ENCODE measurements at places on chromosomes 2 and 18.
A peak's percentile ranks its signal among the peaks of the same experiment; 100 is the strongest.

DNA sequence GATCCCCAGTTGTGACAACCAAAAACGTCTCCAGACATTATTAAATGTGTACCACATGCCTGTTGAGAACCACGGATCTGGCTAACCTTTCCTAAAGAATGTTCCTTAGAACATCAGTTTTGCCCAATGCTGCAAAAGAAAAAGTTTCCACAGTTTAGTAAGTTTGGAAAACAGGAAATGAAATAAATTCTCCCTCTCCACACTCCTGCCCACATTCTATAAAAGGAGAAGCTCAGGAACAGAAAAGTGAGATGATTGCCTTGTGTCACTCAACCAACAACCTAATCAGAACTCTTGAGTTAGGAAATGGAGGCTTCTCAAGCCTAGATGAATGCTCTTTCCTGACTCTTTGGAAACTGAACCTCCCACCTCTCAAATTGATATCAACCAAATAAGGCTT is 56.1 kb upstream of the NFE2L2 start:
- no peak for DNase-seq

DNA sequence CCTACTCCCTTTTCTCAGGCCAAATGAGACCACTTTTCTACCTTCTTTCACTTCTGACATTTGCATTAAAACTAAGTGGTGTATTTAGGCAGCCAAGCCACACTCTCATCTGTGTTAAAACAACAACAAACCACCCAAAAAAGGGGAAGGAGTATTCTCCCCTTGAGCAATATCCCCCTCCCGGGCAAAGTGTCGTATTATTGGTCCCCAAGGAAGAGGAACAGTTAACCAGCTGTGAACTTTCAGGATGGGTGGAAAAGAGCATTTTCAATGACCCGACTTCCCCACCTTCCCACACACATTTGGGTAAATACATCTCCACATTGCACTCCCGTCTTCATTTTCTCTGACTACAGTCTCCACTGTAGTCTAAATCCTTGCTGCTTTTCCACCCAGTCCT is 44.3 kb downstream of the FEZ2 start:
- DNase-seq: no peak

DNA sequence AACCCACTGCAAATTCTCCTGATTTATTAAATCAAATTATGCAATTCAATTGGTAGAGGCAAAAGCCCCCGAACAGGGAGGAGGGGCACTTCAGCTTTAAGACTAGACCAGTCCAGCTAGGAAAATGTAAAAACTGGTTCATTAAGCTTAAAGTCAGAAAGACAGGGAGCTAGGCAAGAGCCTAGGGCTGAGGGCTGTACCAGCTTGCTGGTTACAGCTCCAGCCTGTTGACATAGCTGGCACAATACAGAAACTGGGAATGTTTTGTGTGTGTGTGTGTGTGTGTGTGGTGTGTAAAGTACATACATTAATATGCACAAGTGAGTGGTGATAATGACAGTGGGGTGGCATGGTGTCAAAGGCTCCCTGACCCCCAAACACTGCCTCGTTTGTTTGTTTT is 307.0 kb upstream of the CELF4 start:
- DNase-seq: no peak

DNA sequence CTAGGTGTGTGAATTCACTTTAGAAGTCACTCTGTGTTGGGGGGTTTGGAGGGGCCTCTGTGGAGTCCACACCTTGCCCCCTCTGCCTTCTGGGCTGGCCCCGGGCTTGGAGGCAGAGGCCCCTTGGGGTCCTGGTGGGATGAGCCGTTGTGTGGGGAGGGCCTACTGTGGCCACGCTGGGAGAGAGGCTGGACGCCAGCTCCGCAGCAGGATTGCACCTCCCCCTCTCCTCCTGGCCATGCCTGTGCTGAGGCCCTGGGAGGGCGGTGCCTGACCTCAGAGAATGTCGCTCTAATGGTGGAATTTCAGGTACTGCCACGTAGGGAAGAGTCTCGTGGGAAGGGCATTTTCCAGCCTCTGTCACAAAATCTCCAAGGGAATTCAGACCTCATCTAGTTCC is 237.0 kb downstream of the ATAD2B start:
- no peak for DNase-seq

DNA sequence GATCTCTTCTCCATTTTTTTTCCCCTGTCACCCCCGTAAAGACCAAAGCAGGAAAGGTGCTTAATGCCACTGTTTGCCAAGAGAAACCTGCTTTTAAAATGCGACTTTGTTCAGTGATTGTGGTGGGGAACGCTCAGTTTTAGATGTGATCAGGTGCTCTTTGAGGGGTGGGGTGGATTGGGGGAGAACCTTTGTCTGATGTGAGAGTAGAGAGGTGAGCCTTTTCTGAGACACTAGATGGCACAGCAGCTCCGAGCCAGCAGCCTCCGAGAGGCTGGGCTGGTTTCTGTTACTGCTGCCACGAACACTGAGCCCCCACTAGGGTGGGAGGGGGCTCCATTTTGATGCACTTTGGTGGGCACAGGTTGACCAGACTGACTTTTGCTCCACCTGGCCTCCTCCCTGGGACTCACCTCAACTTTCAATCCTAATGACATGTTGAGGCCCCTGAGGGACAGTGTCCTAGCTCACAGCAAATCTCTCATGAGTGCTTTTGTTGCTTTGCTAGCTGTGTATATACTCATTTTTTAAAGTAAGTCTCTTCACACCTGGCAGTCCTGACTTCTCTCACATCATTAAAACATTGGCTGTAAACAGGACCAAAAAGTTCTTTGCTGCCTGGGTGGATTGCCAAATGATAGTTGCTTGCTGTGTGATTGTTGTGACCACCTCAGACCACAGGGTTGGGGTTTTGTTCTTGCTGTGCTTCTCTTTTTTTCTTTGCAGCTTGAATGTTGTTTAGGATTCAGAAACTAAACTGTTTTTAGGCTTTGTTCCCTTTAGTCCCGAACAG is 98.2 kb upstream of the MAP3K20 start:
- DNase-seq: no peak

DNA sequence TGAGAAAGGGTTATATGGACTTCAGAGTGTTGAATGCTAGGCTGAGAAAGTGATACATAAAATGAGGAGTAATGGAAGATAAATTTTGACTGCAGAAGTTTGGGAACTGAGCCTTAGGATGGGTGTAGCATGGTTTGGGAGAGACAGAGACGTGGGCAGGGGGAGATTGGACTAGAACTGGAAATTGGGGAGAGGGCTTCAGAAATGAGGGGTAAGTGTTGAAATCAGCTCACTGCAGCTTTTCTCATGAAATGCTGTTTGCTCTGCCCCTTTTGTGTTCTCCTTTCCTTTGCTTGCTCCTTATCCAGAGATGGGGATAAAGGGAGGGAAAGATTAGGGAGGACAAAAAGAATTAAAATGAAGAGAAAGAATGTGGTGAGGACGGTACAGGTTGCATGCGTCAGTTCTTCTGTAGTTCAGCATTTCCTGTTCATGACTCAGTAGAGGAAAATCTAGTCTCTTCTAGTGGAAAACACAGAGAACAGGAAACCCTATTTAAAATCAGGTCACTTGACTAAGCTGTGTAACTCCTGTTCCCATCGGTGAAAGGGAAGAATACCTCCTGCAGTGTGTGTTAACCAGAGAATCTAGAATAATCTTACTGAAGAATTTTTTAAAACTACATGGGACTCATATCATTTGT is 105.6 kb downstream of the CRIM1 start:
- DNase-seq: peak; percentile 95

DNA sequence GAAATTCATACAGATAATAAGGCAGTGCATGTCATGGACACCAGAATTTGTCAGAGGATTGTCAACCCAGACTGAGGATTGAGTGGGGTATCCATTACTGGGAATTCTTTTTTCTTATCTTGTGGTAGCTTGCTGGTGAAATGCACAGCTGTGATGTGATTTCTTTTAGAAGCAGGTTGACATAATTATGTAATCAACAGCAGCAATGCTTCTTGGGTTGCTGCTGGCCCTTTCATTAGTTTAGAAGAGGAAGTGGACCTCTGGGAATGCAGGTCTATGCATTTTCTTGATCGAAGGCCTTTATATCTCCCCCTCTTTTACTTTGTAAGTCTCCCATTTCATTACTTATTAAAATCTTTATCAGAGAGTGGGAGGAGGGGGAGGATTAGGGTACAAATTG is 319.9 kb downstream of the AGPS start:
- DNase-seq: no peak

GRCh38 chr18:41886126-41886807 is 68.8 kb upstream of the PIK3C3 start:
- DNase-seq: no peak

- peak; percentile 9 for DNase-seq
Measured at GRCh38 chr2:180938451-180938850, 42.0 kb upstream of the UBE2E3 start.

DNA sequence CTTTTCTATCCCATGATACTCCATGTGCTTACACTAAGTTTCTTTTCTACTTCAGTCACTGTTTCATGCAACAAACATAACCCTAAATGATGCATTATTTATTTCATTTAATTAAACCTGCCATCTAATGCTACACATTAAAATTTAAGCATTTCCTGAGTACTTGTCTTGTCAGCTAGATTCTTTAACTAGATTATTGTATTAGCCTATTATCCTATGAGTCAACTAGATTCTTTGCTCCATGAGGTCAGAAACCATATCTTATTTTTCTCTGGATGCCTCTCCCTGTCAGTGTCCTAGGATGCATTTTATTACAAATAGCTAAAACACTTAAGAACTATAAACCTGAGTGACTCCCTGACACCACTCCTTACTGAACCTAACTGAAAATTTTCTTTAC is 652.4 kb downstream of the SLC4A3 start:
- peak; percentile 46 for DNase-seq

DNA sequence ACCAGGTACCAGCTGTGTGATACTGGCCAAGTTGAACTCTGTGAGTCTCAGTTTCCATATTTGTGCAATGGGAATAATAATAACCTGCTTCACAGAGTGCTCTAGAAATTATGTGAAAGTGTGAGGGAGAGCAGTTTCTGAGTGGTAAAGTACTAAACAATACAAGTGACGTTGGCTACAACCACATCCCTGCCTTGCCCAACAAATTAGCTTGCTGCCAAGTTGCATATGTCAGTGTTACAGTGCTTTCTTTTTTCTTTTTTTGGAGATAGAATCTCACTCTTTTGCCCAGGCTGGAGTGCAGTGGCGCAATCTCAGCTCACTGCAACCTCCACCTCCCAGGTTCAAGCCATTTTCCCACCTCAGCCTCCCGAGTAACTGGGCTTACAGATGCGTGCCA is 533.6 kb upstream of the MEX3C start:
- DNase-seq: no peak

DNA sequence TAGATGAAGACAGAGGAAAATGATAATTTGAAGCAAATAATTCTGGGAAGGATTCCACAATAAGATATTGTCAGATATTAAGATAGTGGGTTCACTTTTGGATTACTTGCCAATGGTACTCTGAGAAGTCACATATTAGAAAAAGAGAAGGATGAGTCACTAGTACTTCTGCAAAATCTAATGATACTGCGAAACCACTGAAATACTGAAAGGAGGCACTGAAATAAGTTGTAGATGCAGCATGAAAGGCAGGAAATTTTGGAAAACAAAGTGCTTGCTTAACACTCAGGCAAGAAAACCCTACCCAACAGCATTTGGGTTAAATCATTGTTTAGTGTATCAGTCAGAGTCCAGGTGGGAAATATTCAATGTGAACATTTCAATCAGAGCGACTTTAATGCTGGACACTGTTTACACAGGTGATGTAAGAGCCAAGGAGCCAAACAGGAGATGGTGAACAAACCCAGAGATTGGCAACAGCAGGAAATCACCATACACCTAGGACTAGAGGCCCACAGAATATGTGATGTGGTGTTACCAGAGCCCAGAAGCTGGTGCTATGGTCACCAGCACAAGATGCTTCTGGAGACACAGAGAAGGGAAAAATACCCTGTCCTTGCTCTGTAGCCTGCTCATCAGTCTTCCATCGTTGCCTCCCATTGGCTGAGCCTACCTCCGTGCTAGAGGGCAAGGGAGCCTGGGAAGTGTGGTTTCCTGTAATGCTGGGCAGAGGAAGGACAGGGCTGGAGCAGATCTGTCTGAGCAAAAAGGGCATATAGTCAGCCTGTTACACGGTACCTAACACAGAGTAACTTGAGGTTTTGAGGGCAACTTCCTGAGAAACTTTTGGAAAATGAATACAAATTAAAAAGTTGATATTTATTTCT is 204.7 kb upstream of the ITGA4 start:
- DNase-seq: no peak

DNA sequence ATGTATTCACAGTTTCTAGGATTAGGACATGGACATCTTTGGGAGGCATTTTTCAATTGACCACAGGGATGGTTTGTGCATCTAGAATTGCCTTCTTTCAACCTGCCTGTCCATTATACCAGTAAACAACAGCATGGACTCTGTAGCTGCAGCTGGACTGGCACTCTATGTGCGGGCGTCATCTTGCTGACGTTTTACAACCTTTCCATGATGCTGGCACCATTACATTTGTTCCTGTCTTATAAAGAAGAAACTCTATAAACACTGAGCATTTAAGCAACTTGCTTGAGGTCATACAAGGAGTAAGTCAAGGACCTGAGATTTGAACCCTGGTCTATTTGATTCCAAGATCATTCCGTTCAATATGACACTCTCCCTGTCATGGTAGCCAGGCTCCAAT is 25.4 kb upstream of the IGFBP5 start:
- no peak for DNase-seq

DNA sequence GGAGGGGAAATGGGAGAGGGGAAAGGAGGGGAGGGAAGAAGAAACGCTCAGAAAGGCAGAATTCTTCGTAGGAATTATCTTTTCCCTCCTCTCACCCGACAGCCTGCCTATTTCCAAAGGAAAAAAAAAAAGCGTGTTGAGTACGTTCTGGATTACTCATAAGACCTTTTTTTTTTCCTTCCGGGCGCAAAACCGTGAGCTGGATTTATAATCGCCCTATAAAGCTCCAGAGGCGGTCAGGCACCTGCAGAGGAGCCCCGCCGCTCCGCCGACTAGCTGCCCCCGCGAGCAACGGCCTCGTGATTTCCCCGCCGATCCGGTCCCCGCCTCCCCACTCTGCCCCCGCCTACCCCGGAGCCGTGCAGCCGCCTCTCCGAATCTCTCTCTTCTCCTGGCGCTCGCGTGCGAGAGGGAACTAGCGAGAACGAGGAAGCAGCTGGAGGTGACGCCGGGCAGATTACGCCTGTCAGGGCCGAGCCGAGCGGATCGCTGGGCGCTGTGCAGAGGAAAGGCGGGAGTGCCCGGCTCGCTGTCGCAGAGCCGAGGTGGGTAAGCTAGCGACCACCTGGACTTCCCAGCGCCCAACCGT is at the start of gene GAD1:
GAD1 (plus strand) TSS at position 384 of the 589 bp plus-strand sequence. CDS start 1,705 bp downstream, outside the sequence.
- peak; percentile 89 for DNase-seq
